Midbrain (tissue), 1 donor: ENCODE measurements at places on chromosomes 12 and 14.

- DNase-seq, result peak; percentile 34
Measured at GRCh38 chr12:92208613-92209121, 63.0 kb upstream of the BTG1 start.

DNA sequence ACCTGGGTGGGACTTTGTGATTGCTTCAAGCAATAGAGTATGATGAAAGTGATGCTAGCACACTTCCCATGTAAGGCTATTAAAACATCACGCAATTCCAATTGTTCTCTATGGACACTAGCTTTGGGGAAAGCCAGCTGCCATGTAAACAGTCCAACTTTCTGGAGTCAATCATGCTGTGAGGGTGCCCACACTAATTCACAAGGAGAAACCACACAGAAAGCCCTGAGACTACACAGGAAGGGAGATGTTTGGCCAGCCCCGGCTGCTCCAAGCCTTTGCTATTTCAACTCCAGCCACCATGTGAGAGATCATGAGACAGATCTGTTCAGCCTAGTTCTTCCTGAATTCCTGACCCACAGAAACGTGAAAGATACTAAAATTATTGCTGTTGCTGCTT, 96.3 kb downstream of the ST8SIA1 start:
- DNase-seq, result no peak

- DNase-seq, result no peak
Measured at GRCh38 chr14:83491091-83491490, 1957.4 kb upstream of the SEL1L start.

- no peak for DNase-seq
Measured at GRCh38 chr12:105032703-105033357, 46.7 kb downstream of the NOPCHAP1 start.

DNA sequence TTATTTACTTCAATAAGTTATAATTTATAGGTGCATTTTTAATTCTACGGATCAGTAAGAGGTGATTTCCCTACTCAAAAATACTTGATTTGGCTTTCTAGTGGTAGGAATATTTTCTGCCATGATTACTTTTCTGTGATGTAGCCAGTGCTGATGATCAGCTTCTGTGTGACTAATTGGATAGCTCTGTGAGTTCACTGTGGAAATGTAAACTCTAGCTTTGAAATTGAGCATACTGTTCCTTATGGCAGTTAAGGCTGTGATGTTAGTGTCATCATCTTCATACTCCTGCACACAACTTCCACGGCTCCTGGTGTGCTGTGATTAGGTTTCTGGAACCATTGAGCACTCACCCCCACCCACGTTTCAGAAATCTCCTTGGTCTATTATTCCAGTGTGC, 48.2 kb downstream of the PLEKHA5 start:
- no peak for DNase-seq

DNA sequence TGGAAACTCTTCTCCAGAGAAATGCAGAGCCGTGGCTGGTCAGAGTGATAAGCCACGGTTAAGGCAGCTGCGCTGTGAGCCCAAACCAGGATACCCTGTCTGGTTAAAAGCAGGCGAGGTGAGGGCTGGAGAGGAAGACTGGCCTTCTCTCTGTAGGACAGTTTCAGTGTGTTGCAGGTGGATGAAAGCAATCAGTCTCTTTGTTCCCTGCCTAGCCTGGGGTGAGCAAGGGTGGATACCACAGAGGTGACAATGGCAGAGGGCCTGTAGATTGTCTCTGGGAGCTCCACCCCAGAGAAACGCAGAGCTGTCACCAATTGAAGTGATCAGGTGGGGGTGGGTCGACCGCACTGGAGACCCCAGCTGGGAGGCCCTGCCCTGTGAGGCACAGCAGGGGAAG, 621.9 kb downstream of the LRFN5 start:
- DNase-seq, result no peak

- DNase-seq, result peak; percentile 36
Measured at GRCh38 chr14:54650331-54650958, 83.5 kb downstream of the SAMD4A start.

GRCh38 chr12:44088647-44089046, 252.8 kb downstream of the TMEM117 start:
- DNase-seq, result no peak

DNA sequence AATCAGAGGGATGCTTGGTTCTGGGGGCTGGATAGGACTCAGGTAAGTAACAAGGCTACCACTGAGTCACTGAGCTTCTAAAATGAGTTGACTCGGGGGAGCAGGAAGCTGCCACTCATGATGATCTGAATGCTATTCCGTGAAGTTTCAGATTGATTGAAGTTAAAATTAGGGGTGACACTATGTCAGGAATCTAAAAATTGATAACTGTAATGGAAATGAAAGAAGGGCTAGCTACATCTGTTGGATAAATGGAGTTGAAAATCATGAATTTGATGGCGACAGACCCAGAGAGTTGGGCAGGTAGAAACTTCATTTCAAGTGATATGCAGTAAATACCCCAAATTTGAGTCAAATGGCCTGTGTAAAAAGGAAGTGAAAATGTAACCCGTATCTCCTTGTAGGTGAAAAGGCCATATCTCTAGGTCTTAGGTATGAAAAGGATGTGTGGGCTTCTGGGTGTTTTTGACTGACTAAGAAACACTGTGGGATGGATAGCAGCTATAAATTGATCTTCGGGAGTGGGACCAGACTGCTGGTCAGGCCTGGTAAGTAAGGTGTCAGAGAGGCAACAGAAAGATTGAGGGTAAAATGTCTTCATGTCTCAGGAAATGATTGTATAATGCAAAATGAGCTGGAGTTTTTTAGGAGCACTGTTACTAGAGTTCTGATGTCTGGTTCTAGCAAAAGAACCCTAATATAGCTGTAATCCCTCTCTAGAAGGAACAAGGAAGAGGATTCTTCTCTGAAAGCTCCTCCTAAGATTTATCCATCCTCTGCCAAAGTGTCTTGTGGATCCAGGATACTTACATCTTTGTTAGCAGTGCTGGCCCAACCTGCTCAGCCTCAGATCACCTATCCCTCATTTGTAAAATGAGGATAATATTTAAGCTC, 57.3 kb downstream of the DAD1 start:
- DNase-seq, result no peak

- DNase-seq, result no peak
Measured at GRCh38 chr12:115609347-115609746, 668.1 kb downstream of the MED13L start.

- DNase-seq, result no peak
Measured at GRCh38 chr12:11981121-11981733, 89.5 kb upstream of the BCL2L14 start.

GRCh38 chr14:72552236-72552635, 341.7 kb downstream of the DPF3 start:
- no peak for DNase-seq

GRCh38 chr12:58766513-58766870, 153.8 kb downstream of the LRIG3 start:
- DNase-seq, result no peak

DNA sequence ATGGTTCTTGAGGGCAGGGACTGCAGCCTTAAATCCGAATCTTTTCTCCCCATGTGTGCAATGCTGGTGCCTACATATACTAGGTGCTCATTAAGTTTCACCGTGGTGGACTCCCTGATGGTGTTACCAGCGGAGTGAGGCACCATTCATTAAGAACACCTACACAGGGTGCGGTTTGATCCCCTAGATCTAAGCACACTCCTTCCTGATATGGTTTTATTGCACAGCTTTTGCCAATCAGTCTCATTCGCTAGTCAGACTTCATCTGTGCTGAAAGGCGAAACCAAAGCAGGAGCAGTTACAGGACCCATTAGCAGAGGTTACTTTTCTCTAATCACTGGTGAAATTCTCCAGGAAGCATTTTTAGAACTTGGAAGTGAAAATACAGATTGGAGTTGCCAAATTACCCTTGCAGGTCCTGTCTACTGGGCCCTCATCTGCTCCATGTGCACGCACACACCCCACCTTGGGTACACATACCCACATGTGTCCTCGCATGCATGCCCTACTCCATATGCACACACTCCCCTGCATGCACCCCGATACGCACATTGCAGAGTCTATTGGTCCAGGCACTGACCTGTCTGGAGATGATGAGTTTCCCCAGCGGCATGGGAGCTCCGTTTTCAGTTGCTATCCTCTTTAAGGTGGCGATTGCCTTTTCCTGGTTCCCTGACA, 58.5 kb downstream of the DAO start:
- DNase-seq, result no peak

- no peak for DNase-seq
Measured at GRCh38 chr12:66600903-66601302, 78.0 kb downstream of the GRIP1 start.
